ENCODE measurements at places on chromosomes 7 and 10. TPM values are rescaled to one million over a fixed set of nuclear protein-coding genes. Genes with fewer than 3 reads are reported as not detected.

EPDR1 gene
- 13.8 TPM for total RNA-seq

OR2A12 gene
- total RNA-seq = not detected

LRRC4 gene
- 3.6 TPM for total RNA-seq

MEST gene
- total RNA-seq = 229 TPM

SFTPA1 gene
- not detected for total RNA-seq

NCF1 gene
- total RNA-seq = 0.49 TPM

ANXA8L1 gene
- not detected for total RNA-seq

PPP1R17 gene
- total RNA-seq = 0.52 TPM

FASTK gene
- 57.4 TPM for total RNA-seq

CASTOR2 gene
- 26.1 TPM for total RNA-seq

MMD2 gene
- total RNA-seq = 0.38 TPM

ELN gene
- total RNA-seq = 4.0 TPM

ASAH2 gene
- total RNA-seq = 0.04 TPM

LIPM gene
- total RNA-seq = not detected

ARHGAP12 gene
- 49.7 TPM for total RNA-seq

SPOCK2 gene
- total RNA-seq = 3.6 TPM

HMX3 gene
- total RNA-seq = 0.35 TPM

EPO gene
- not detected for total RNA-seq

NYAP1 gene
- total RNA-seq = 4.9 TPM

NPFFR1 gene
- 0.08 TPM for total RNA-seq

CYP3A7 gene
- total RNA-seq = not detected

PHYHIPL gene
- 2.1 TPM for total RNA-seq

MUC3A gene
- 16.3 TPM for total RNA-seq

CALML5 gene
- not detected for total RNA-seq

TBXAS1 gene
- 1.0 TPM for total RNA-seq

UTF1 gene
- 12.2 TPM for total RNA-seq

MRPL32 gene
- 93.6 TPM for total RNA-seq

SLC29A3 gene
- total RNA-seq = 8.3 TPM

KCNH2 gene
- total RNA-seq = 14.7 TPM

ZNF511 gene
- total RNA-seq = 41.0 TPM

INMT gene
- 0.19 TPM for total RNA-seq

GPRIN2 gene
- total RNA-seq = 28.5 TPM

PDGFA gene
- 32.2 TPM for total RNA-seq

ANKRD61 gene
- 0.42 TPM for total RNA-seq

CFAP69 gene
- 11.2 TPM for total RNA-seq

CABCOCO1 gene
- not detected for total RNA-seq

OPALIN gene
- not detected for total RNA-seq

CCM2 gene
- total RNA-seq = 37.0 TPM

PLEKHA8 gene
- total RNA-seq = 44.9 TPM

RET gene
- total RNA-seq = 9.8 TPM

SLC26A3 gene
- not detected for total RNA-seq

HOGA1 gene
- not detected for total RNA-seq

PRTFDC1 gene
- total RNA-seq = 5.3 TPM

Measured in GM23338 (cell line).